Activated T-helper 17 cell treated with anti-CD3 and anti-CD28 coated beads, Interleukin-2, amount 50 U/mL, for 72 hours (primary cell): ENCODE measurements at places on chromosomes 13 and 19.

DNA sequence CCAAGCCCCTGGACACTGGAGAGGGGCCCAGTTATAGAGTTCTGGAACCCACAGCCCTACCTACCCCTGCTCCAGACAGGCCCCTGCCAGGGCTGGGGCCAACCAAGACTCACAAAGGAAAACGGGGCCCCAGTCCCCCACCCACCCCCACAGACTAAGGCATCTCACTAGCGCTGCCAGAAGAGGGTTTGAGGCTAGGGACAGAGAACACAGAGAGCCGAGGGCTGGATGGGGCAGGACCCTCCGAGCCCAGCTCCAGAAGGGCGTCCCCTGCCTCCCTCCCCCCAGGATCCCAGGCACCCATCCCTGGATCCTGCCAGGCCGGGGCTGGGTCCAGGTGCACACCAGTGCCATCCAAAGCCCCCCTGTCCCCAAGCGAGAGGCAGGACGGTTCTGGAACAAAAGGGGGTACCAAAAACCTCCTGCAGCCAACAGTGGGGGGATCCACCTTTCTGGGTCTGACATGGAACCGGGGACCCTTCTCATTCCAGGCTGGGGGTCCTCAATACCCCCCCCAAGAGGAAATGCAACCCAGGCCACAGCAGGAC, 4.4 kb upstream of the REXO1 start:
- H3K4me1 ChIP-seq: peaks cover 14% of the 10 kb centered on the region
- H3K27me3 ChIP-seq: no peaks in the 10 kb centered on the region
- no peak overlapping the region for H3K27ac ChIP-seq

GRCh38 chr19:15112385-15112784, 5.2 kb downstream of the SYDE1 start:
- peaks cover 4% of the 10 kb centered on the region for H3K27me3 ChIP-seq
- H3K27ac ChIP-seq: no peak overlapping the region
- no peak for ATAC-seq
- peaks cover 5% of the 10 kb centered on the region for H3K4me1 ChIP-seq
- H3K36me3 ChIP-seq: peaks cover 26% of the 10 kb centered on the region

- peaks cover 7% of the 10 kb centered on the region for H3K4me1 ChIP-seq
- peak overlapping the region; percentile 55 for H3K27ac ChIP-seq
- peak overlapping the region; percentile 86 for H3K4me3 ChIP-seq
- H3K27me3 ChIP-seq: no peaks in the 10 kb centered on the region
These were observed 2.0 kb downstream of the VSIG10L start for GRCh38 chr19:51339687-51340656.

- no peaks in the 10 kb centered on the region for H3K36me3 ChIP-seq
- no peak overlapping the region for H3K27ac ChIP-seq
- no peaks in the 10 kb centered on the region for H3K4me1 ChIP-seq
- no peak overlapping the region for H3K4me3 ChIP-seq
These were observed 79.4 kb upstream of the NBEA start for GRCh38 chr13:34862716-34863115.

- peak overlapping the region; percentile 74 for H3K4me3 ChIP-seq
- peaks cover 36% of the 10 kb centered on the region for H3K36me3 ChIP-seq
- ATAC-seq: no peak
- H3K27ac ChIP-seq: peak overlapping the region; percentile 59
- H3K27me3 ChIP-seq: no peaks in the 10 kb centered on the region
- peaks cover 46% of the 10 kb centered on the region for H3K4me1 ChIP-seq
These were observed 940 bp upstream of the DCUN1D2 start for GRCh38 chr13:113491418-113491883.

DNA sequence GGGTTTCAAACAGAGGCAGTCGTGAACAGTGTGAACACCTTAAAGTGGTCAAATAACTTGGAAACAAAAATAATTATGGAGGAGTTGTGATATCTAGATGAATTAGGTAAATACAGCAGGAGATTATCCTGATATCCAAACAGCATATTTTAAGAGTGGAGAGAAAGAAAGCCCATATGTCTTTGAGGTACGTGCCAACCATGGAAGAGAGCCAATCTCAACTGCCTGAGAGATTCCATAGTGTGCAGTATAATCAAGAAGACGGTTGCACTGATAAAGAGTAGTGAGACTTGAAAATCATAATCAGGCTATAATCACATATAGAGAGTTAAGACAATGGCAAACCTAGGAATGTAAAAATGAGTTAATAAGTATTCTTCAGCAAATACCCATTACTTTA, 472.8 kb upstream of the SLITRK5 start:
- no peak for ATAC-seq
- no peaks in the 10 kb centered on the region for H3K4me1 ChIP-seq
- H3K36me3 ChIP-seq: no peaks in the 10 kb centered on the region
- H3K27me3 ChIP-seq: no peaks in the 10 kb centered on the region
- H3K4me3 ChIP-seq: no peak overlapping the region

DNA sequence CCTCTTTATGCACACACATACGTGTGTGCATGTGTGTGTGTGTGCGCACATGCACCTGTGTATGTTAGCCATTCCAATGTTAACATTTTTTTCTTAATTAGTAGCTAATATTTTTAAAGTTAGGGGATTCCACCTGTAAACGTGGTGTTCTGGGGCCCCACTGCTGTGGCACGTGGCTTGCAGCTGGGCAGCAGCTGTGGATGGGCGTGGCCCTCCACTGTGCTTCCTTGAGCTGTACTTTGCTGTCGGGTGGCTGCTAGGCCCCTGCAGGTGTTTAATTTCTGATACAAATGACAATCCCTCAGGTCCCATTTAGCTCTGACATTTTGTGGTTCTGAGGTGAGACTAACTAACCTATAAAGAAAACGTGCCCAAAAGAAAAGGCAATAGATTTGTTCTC, 58.9 kb upstream of the GJB6 start:
- H3K27ac ChIP-seq: no peak overlapping the region
- H3K27me3 ChIP-seq: peaks cover 2% of the 10 kb centered on the region
- no peak overlapping the region for H3K4me3 ChIP-seq
- H3K4me1 ChIP-seq: no peaks in the 10 kb centered on the region
- no peak for ATAC-seq
- no peaks in the 10 kb centered on the region for H3K36me3 ChIP-seq
